Activated B cell treated with CpG ODN at 0.5 μM for 24 hours (primary cell): ENCODE measurements at places on chromosomes 4 and X.

GRCh38 chr4:1618438-1618837, 65.7 kb downstream of the FAM53A start:
- no peak for DNase-seq

DNA sequence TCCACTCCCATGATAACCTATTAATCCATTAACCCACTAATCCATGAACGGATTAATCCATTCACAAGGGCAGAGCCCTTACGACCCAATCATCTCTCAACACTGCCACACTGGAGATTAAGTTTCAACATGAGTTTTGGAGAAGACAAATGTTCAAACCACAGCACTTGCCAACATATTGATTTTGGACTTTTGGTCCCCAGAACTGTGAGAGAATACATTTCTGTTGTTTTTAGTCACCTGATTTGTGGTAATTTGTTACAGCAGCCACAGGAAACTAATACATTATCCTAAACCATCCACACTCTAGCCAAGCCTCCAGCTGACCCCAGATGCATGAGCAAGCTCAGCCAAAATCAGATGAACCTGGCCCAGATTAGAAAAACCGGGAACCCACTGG, 22.4 kb downstream of the SEC24D start:
- DNase-seq, result no peak

- no peak for DNase-seq
Observed at GRCh38 chr4:15197005-15197404, 194.7 kb downstream of the CPEB2 start.

DNA sequence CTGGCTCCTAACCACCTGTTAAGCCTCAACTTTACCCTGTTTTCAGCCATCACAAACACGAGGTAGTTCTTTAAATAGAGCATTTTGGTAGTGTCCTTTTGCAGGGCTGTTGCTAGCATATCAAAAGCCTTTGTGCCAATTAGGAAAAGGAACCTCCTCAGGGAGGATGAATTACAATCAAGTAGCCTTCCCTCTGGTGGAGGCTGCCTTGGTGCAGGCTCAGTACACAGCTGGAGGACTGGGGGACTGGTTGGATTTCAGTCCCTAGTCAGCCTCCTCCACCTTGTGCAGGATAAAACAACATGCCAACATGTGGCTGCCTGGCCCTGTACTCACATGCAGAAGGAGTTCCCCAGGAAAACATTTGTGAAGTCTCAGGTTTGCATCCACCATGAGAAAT, 53.1 kb downstream of the RASGEF1B start:
- no peak for DNase-seq

GRCh38 chr4:3070709-3071500, 3.4 kb downstream of the HTT-AS start:
- DNase-seq, result no peak

- no peak for DNase-seq
Observed at GRCh38 chr4:178970433-178971140, 1528.3 kb upstream of the AGA start.

- no peak for DNase-seq
Observed at GRCh38 chr4:173735049-173735448, 205.0 kb upstream of the HAND2 start.

DNA sequence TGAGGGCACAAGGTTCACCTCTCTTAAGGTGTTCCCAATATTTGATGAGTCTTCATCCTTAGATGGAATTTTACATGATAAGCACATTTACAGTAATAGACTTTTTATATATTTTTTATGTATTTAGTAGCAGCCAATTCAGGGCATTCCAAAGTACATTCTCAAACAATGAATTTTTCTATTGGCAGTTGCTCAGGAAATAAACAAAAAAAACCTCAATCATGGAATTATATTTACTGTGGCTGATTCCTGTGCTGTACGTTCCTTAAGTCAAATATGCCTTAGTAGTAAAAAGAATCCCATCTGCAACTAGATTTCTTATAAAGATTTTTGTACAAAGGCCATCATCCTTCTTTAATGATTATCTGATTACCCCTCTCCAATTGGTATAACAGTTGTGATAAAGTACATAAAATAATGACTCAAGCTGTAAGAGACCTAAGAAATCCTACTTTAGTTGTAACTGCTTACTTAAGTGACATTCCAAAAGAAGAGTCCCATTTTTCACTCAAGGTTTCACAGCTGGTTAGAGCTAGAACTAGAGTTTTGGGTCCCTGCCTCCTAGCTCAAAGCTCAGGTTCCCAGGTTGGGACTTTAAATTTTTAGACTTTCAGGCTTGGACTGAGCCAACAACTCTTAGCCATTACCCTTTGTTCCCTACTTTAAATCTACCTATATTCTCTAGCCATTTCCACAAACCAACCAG, 152.7 kb downstream of the FHIP1A start:
- DNase-seq, result no peak
